Amniotic stem cell (primary cell): ENCODE measurements at places on chromosomes 4 and X.

GRCh38 chrX:68114573-68115129 is 318.6 kb downstream of the OPHN1 start:
- DNase-seq = no peak

- DNase-seq = no peak
Measured at GRCh38 chr4:27692158-27692557, 831.5 kb downstream of the STIM2 start.

GRCh38 chrX:139933904-139934303 is 1.1 kb upstream of the ATP11C start:
- no peak for DNase-seq

GRCh38 chr4:10608501-10609219 is 75.9 kb downstream of the CLNK start:
- DNase-seq = no peak

- no peak for DNase-seq
Measured at GRCh38 chrX:45230410-45230809, 29.7 kb upstream of the DIPK2B start.

DNA sequence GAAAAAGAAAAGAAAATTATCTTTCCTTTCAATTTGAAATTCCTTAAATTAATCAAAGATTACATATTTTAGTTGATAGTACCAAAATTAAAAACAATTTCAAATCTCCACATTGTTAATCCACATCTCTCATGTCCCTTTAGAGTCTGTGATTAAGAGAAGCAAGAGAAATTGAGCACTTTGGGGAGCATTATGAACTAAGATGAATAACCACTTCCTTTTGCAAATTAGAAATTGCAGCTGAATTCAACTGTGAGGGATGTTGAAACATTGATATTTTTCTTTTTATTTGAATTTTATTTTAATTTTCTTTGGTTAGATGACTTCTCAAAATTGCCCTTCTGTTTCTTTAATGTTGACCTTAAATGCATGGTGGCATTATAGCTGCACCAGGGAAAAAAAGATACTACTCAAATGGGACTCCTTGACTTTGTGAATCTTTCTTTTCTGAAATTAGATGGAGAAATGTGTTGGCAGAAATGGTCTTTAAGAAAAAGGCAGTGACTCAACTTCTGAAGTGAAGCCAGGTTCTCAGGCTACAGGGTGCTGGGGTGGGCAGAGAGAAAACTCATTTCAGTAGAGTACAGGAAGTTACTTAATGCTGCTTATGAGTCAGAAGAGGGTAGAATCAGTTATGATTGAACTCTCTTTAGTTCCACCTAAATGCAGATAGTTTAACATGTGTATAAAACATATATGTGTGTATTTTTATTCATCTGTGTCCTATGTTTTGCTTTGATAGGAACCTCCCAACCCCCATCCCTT is 92.0 kb upstream of the TNIP3 start:
- DNase-seq = peak; percentile 83

- no peak for DNase-seq
Measured at GRCh38 chr4:38693569-38693968, 29.6 kb downstream of the KLF3 start.

GRCh38 chrX:146224442-146224841 is 406.8 kb downstream of the SLITRK2 start:
- DNase-seq = no peak

GRCh38 chr4:7642741-7643458 is 208.2 kb upstream of the PSAPL1 start:
- DNase-seq = no peak

GRCh38 chr4:141658309-141658708 is 21.9 kb downstream of the IL15 start:
- no peak for DNase-seq

DNA sequence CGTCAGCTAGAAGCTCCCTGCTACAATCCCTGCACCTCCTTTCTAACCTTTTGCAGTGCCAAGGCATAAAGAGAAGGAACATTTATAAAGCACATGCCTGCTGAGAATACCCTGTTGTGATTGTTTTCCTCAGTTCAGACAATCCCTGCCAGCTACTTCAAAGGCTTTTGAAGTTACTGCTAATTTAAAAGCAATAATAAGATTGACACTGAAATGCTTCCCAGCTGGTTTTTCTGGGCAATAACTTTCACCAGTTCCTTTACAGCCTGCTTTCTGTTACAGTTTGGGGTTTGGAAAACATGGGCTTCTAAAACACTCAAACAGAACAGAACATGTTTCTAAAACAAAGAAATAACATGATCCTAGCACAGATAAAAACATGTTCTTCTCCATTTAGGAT is 232.3 kb upstream of the CPEB2 start:
- no peak for DNase-seq

DNA sequence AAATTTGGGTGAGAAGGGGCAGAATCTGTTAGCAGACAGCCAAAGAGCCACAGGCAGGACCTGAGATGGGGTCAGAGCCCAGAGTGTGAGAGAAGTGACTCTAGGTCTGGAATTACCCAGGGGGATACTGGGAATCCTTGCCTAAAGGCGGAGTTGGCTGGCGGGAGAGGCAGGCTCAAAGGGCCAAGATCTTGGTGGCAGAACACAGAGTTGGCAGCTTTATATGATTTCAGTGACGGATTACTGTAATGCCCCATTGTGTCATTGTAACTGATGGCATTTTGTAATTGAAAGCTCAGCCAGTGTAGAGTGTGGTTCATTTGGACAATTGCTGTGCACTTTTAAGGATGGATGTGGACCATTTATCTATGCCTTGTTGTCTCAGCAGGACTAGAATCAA is 77.3 kb downstream of the SMIM20 start:
- DNase-seq = no peak

GRCh38 chr4:40789031-40789430 is 39.3 kb downstream of the NSUN7 start:
- DNase-seq = no peak

GRCh38 chr4:139603576-139604410 is 47.8 kb upstream of the SETD7 start:
- peak; percentile 53 for DNase-seq

DNA sequence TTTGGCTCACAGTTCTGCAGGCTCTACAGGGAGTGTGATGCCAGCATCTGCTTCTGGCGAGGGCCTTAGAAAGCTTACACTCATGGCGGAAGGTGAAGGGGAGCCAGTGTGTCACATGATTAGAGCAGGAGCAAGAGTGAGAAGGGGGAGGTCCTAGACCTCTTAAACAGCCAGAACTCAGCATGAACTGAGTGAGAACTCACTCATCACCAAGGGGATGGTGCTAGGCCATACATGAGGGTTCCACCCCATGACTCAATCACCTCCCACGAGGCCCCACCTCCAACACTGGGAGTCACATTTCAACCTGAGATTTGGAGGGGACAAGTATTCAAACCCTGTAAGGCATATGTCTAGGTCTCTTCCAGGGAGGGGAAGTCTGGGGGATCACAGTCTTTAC is 33.4 kb downstream of the SPRY1 start:
- DNase-seq = no peak

- DNase-seq = no peak
Measured at GRCh38 chr4:94814237-94814636, 56.5 kb downstream of the BMPR1B start.

- DNase-seq = no peak
Measured at GRCh38 chr4:16862697-16863096, 35.7 kb downstream of the LDB2 start.

- no peak for DNase-seq
Measured at GRCh38 chr4:174709526-174709925, 119.5 kb downstream of the GLRA3 start.

GRCh38 chrX:112769034-112769433 is 71.6 kb downstream of the AMOT start:
- DNase-seq = no peak

DNA sequence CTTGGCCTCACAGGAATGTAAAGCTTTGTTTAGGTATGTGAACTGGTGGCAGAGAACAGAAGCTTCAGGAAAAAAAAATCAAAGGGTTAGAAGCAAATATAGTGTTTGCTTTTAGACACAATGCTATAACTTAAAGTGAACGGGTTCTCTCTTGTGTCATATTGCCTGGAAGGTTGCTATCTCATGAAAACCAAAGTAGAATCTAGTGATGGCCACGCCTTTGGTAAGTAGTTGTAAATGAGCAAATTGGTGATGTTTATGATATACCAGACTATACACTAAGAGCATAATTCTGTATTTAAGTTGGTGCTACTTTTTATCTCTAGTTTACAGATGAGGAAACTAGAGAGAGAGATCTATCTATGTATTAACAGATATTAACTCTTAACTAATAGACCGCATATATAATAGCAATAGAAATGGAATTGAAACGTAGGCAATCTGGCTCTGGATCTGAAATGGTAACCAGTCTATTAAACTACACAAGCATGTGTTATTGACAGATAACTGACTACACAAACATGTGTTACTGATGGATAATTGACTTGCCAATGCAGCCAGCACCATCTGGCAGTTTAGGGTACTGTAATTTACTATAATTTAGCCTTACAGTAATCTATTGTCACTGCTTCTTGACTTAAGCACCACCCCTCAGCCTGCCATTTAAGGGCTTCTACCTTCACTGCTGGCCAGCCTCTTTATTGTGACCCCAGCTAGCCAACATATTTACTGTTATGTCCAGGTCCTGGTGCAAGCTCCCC is 40.8 kb downstream of the HCCS start:
- DNase-seq = no peak

DNA sequence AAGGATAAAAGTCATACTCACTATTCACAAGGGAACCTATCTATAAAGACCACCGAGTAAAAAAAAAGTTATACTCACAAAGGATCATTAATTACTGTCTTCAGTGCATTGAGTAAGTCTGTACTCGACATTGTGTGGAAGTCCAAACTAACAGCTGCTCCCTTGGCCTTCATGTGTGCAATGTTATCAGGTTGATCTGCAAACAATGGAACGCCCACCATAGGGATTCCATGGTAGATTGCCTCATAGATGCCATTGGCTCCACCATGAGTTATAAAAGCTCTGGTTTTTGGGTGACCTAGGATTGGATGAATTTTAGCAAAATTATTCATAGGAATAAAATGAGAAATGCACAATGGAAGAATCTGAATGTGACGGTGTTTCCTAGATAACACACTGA is 10.6 kb downstream of the UGT2B4 start:
- DNase-seq = no peak

DNA sequence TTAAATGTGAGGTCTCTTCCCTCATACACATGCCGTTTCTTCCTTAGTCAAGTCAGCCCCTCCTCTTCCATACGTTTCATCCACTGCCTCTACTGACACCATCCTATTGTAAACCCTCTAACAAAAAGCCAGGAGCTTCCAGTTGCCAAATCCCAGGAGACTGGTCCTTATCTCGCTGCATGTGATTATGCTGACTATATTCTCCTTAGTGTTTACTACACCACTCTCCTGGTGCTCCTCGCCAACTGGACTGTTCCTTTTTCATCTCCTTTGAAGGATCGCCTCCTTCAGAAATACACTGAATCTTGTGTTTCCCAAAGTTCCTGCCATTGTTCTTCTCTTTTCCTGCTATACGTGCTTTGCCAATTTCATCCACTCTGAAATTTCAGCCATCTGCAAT is 27.7 kb downstream of the MAML3 start:
- no peak for DNase-seq

DNA sequence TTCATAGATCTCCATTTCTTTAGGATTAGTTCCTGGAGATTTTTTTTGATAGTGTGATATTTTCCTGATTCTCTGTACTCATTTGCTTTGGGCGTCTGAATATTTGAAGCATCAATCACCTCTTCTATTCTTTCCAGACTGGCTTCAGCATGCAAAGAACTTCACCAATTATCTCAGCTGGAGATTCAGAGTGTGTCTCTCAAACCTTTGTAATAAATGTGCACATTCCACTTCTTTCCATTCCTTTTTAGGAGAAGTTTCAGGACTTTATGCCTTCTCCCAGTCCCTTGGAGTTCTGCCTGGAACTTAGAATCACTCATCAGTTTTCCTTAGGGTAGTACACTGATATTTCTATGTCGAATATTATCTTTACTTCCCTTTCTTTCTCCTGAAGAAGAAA is 334.8 kb downstream of the TEX13C start:
- DNase-seq = no peak

GRCh38 chrX:97389761-97390192 is 506.1 kb downstream of the RPA4 start:
- DNase-seq = peak; percentile 3

GRCh38 chrX:2967584-2967983 is 38.4 kb upstream of the ARSD start:
- DNase-seq = no peak

GRCh38 chr4:150909116-150909515 is 106.0 kb downstream of the LRBA start:
- no peak for DNase-seq

- DNase-seq = no peak
Measured at GRCh38 chr4:107834241-107834794, 9.6 kb downstream of the SGMS2 start.

GRCh38 chr4:122710434-122711308 is 21.8 kb upstream of the BBS12 start:
- DNase-seq = no peak

DNA sequence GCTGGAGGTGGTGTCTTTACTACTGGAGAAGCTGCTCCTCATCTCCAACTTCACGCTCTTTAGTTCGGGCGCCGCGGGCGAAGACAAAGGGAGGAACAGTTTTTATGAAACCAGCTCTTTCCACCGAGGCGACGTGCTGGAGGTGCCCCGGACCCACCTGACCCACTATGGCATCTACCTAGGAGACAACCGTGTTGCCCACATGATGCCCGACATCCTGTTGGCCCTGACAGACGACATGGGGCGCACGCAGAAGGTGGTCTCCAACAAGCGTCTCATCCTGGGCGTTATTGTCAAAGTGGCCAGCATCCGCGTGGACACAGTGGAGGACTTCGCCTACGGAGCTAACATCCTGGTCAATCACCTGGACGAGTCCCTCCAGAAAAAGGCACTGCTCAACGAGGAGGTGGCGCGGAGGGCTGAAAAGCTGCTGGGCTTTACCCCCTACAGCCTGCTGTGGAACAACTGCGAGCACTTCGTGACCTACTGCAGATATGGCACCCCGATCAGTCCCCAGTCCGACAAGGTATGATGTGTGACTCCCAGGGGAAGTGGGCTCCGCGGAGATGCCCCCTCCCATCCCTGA is 634 bp downstream of the LRAT start:
- DNase-seq = no peak

DNA sequence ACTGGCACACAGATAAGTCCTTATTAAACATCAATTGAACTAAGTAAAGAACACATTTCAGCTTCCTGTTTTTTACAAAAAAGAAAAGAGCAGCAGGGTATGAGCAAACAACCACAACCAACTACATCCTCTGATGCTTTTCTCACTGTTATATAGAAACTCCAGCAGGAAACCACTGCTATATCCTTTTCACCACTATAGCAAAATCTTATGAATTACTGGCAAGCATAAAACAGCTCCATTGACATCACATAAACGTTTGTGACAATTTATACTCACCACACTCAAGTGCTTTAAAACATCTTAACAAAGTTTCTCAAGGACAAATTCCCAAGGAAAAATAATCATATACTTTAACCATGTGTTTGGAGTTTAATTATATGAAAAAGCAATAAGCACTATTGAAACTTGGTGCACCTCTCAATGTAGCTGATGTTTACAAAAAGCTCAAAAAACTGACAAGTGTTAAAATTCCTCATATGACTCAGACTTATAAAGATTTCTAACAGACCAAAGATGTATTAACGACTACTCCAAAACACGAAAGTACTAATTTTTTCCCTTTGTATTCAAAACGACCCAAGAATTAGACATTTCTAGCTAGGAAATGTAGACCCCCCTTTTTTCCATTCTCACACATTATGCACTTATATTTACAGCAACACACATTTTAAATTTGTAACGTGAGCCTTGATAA is 12.9 kb downstream of the GPRIN3 start:
- DNase-seq = no peak

GRCh38 chrX:6667048-6667768 is 132.3 kb upstream of the VCX3A start:
- no peak for DNase-seq

- DNase-seq = no peak
Measured at GRCh38 chrX:14125462-14125861, 95.8 kb upstream of the GEMIN8 start.
